Activated T-helper 1 cell treated with Interleukin-2 at 50 U/mL for 16 hours (primary cell): ENCODE measurements at places on chromosomes 5 and 9.

GRCh38 chr9:104798209-104798995 lies 34.5 kb downstream of the NIPSNAP3B start:
- DNase-seq, result no peak

DNA sequence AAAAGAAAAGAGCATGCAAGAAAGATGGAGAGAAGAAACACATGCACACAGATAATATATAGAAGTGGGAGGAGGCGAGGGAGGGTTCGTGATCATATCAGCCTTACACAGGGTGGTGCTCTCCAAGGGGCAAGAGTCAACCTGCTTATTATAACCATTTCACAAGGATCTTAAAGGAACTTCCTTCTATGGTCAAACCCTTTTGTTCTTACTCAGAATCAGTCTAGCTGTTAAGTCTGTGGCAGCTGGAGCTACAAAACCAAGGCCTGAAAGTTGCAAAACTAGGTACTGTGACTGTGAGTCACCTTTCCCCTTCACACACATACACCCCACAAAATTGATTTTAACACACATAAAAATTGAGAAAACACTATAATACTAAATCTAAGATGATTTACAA lies 18.5 kb upstream of the ERMP1 start:
- DNase-seq, result no peak

GRCh38 chr5:122156724-122157325 lies 27.5 kb downstream of the ZNF474 start:
- no peak for DNase-seq

GRCh38 chr9:78187763-78188484 lies 48.0 kb upstream of the CEP78 start:
- DNase-seq, result no peak
